CD4-positive, alpha-beta T cell treated with Interleukin-10 for 1 hour (primary cell): ENCODE measurements at places on chromosomes 13 and 19.
A peak's percentile ranks its signal among the peaks of the same experiment; 100 is the strongest.

GRCh38 chr19:40232479-40232878 lies 6.0 kb upstream of the CCNP start:
- no peak for DNase-seq

DNA sequence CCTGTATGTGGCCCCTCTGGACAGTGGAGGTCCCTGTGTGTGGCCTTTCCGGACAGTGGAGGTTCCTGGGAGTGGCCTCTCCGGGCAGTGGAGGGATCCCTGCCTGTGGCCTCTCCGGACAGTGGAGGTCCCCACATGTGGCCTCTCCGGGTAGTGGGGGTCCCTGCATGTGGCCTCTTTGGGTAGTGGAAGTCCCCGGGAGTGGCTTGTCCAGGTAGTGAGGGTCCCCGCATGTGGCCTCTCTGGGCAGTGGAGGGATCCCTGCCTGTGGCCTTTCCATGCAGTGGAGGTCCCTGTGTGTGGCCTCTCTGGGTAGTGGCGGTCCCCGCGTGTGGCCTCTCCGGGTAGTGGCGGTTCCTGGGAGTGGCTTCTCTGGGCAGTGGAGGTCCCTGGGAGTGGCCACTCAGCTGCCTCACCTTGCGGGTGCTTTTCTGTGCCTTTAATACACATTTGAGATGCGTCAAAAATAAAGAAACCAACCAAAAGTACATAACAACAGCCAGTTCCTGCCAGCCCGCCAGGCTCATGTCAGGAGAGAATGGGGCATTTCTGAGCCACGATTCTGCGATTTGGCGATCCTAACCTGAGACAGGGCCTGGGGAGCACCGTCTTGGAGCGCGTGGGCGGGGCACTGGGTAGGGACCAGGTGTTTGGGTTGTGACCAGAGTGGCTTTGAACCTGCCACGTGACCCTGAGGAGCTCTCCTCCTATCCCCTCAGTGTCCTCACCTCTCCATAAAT lies 194.7 kb downstream of the ZNF536 start:
- DNase-seq: no peak

DNA sequence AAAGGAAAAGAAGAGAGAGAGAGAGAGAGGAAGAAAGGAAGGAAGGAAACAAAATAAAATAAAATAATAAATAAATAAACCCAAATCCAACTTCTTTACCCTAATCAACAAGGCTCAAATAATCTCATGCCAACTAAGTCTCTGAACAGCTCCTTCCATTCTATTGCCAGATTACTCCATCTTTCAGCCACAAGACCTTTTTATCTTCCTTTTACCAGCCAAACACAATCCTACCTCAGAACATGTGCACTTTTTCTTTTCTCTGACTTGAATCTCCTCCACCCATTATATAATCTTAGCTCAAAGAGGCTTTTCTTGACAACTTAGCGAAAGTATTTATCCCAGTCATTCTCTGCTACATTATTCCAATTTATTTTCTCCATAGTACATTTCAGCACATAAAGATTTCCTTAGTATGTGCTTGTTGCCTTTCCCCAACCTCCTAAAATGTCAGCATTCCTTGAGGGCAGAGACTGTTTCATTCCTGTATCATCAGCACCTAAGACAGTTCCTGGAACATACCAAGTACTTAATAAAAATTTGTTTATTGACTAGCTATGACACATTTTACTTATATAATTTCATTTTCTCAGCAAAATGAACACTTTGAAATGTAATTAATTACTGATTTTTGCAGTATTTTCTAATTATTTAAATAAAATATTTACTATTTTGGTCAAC lies 33.5 kb upstream of the USPL1 start:
- DNase-seq: no peak

- no peak for DNase-seq
Measured at GRCh38 chr13:28106976-28107375, 6.6 kb upstream of the FLT3 start.

GRCh38 chr13:97113231-97114001 lies 108.7 kb upstream of the MBNL2 start:
- DNase-seq: no peak

- no peak for DNase-seq
Measured at GRCh38 chr19:17860331-17860992, 752 bp downstream of the RPL18A start.

GRCh38 chr13:52944697-52945096 lies 83.9 kb upstream of the OLFM4 start:
- no peak for DNase-seq

DNA sequence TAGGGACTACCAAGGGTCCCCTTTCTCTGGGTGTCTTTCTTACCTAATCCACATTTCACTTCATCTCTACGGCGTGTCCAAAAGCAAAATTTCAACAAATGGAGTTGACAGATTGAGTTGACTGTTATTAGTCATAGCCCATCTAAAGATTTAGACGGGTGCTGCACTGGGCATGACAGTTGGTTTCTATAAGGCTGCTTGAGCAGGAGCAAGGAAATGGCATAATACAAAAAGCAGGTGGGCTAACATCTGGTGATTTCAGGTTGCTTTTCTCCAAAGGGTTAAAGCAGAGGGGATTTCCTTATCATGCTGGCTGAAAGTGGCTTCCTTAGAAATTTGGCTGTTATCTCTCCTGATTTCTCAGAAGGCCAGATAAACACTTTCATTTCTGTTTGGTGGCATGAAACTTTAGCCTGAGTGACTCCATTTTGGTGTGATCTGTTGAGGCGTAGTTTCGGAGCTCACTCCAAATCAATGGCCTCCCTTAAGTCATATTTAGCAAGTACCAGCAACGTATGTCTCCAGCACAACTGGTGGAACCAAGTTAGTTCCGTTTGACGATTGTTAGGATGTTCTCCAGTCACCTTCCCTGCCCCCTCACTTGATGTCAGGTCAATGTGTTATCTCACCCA lies 440.4 kb downstream of the FGF9 start:
- no peak for DNase-seq

DNA sequence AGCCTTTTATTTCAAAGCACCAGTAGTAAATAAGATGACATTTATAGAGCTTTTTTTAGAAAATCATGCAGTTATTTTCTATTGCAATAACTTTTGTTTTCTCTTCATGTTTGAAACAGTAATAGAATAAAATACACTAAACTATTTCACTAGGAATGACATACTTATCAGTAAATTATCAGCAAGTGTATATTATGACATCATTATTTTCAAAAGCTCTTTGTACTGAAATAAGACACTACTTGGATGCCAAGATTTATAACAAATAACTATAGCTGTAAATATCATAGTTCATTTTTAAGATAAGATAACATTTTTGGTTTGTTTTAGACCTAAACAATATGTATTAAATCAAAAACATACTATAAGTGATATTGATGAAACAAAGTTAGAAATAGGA lies 56.8 kb downstream of the STOML3 start:
- no peak for DNase-seq

DNA sequence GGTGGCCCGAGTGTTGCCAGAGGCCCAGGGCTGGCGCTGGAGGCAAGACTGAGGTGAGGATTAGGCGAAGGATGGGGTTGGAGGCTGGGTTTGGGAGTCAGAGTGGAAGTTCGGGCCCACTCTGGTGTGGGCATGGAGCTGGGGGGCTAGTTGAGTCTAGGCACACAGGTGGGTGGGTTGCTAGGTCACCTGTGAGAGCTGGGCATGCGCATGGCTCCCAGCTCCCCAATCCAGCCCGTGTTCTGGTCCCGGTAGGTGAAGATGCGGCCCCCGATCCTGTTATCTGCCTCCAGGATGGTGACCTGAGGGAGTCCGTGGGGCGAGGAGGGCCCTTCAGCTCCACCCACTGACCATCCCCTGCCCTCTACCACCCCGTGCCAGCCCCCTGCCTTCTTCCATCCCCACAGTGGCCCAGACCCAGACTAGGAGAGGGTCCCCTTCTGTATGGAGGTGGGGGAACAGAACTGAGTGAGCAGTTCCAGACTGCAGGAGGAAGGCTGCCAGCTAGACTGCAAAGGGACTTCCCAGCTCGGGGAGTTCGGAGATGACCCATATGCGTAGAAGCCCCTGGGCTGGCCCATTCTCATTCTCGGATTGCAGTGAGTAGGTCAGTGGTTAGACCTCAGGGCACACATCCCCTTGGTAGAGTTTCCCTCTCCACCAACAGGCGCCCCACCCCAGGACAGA lies 1.7 kb downstream of the IL4I1 start:
- peak; percentile 60 for DNase-seq

- no peak for DNase-seq
Measured at GRCh38 chr13:80551650-80552497, 210.9 kb upstream of the SPRY2 start.

DNA sequence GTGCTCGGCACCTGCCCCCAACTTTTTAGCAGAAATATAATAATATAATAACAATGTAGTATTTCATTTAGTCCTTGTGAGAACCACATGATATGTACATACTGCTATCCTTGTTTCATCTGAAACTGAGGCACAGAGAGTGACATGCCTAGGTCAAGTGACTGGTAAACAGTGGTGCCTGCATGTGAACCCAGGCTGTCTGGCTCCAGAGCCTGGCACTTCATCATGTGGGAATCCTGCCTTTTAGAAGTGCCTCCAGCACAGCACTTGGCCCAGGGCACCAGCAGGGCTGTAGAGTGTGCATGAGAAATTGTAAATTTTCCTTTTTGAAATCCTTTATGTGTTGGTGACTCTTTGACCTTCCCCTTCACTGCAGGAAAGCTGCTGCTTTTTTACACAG lies 27.4 kb downstream of the PRAM1 start:
- no peak for DNase-seq

GRCh38 chr13:99078017-99078771 lies 100.3 kb upstream of the DOCK9 start:
- DNase-seq: peak; percentile 34

GRCh38 chr13:44719857-44720671 lies 143.9 kb upstream of the TSC22D1 start:
- no peak for DNase-seq

DNA sequence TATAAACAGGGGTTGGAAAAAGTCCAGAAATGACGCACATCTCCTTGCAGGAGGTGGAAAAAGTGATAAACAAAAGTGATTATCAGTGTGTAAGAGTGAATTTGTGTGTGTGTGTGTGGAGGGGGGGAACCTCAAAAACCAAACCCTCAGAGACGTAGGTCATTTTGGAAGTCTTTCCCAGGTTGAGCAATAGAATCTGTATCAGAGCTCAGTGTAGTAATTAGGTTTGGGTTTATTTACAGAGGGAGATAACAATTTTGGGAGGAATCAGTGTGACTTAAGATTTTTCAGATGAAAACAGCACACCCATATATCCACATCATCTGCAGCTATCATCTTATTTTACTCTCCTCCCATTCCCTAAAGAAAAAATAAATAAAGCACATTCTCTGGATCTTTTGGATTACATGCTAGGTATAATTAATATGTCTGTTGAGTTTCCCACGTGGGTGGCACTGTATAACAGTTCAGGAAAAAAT lies 406.4 kb downstream of the FGF9 start:
- DNase-seq: no peak

DNA sequence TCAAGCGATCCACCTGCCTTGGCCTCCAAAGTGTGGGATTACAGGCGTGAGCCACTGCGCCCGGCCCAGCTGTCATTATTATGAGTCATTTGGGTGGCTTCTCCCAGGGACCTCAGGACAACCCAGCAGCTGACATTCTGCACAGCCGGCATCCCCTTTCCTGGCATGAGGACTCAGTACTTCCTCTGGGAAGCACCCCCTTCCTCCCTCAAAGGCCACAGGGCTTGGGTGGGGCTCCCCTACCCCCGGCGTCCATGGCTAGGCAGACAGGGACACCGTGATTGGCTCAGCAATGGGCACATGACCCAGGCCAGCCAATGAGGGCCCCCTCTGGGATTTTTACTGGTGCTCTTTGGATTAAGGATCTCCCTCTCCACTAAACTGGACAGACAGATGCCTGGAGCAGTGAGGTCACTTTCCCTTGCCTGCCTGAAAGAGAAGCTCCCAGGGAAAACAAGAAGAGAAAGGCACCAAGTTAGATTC lies 6.0 kb downstream of the KANK2 start:
- no peak for DNase-seq

GRCh38 chr19:23415034-23415433 lies 19.8 kb upstream of the ZNF91 start:
- DNase-seq: no peak

DNA sequence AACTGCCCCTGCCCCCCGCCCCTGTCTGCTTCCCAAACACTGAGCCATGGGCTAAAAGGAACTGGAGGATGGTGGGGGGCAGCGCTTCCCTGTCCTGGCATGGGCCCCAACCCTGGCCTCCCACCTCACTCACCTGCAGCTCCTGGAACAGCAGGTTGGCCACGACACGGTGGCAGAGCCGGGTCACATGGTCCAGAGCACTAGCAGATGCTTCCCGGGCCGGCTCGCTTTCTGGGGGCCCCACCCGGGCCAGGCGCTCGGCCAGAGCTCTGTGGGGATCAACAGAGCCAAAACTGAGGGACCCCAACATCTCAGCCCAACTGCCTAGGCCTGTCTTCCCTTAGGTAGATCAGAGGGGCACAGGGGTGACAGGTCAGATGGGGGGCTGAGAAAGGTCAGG lies 20.6 kb downstream of the EXOC3L2 start:
- DNase-seq: no peak

- DNase-seq: no peak
Measured at GRCh38 chr19:19742773-19743172, 9.9 kb upstream of the ZNF14 start.

GRCh38 chr19:3899531-3900294 lies 19.2 kb downstream of the ATCAY start:
- DNase-seq: no peak

DNA sequence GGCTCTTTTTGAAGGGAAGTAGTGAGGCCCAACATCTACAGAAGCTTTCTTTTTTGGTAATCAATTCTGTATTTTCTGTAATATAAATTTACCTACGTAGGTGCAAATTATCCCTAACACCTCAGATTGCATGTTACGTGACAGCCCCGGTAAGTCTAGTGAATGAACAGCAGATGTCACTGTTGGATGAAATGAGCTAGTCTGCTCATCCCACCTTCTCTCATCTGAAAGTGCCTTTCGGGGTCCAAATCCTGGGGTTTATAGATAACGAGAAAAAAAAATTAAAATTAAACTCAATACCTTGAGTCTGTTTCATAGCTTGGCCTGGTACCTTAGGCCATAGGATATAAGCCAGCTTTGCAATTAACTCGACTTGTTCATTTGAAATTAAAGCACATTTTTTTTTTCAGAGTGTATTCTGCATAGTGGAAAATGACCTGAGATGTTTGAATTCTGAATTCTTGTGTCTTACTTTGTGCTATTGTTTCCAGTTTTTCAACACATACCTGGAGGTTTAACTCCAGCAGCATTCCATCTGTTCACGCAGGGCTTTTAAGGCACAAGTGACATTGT lies 548.2 kb downstream of the GPC5 start:
- DNase-seq: no peak

- DNase-seq: no peak
Measured at GRCh38 chr13:51811920-51812451, 8.0 kb upstream of the DHRS12 start.

DNA sequence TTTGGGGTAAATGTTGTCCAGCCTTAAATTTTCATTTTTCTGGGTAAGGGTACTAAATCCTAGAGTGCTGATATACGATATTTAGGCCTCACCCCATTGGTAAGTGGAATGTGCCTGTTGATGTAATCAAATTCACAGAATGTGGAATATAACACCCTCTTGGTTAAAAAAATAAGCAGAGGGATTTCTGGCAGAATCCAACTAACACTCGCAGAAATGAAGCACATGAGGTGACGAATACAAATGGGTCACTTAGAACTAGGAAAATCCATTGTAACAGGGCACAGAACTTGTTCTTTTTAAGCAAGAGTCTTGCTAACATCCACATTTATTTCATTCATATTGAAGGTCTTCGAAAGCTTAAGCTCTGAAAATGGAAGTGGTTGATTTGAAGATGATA lies 320.3 kb downstream of the SHISA2 start:
- no peak for DNase-seq
